ENCODE measurements at places on chromosomes 5 and 9.
A peak's percentile ranks its signal among the peaks of the same experiment; 100 is the strongest.

DNA sequence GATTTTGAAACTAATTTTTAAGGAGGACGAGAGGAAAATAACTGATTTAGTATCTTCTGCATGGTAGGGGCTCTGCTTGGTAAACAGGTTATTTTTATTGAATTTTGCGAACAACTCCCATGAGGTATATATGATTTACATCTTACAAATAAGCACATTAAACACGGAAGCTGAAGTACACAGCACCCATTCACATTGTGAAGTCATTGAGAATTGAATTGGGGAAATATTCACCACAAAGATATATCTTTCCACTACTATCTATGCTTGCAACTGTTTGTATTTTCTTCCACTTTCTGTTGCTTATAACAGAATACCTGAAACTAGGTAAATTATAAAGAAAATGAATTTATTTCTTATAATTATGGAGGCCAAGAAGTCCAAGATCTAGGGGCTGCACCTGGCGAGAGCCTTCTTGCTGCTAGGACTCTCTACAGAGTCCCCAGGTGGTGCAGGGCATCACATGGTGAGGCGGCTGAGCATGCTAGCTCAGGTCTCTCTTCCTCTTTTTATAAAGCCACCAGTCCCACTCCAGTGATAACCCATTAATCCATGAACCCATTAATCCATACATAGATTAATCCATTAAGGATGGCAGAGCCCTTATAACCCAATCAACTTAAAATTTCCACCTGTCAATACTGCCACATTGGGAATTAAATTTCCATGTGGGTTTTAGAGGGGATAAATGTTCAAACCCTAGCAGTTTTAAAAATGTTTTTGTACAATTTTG lies 79.0 kb upstream of the ZNF608 start:
- DNase-seq: no peak

DNA sequence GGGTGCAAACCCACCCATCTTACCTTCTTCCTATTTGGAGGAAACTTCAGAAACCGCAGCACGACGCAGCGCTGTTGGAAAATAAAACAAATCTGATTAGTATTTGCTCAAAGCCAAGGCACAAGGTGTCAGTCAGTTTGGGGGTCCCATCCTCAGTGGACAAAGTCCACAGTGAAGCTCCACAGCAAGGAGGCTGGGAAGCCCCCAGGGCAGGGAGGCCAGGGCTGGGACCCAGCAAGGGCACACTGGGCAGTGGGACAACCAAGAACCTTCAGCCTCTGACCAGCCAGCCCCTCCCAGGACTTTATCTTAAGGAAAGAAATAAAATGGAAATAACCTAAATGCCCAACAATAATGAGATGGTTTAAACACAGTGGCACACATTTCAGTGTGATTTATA lies 11.3 kb downstream of the IPPK start:
- no peak for DNase-seq

DNA sequence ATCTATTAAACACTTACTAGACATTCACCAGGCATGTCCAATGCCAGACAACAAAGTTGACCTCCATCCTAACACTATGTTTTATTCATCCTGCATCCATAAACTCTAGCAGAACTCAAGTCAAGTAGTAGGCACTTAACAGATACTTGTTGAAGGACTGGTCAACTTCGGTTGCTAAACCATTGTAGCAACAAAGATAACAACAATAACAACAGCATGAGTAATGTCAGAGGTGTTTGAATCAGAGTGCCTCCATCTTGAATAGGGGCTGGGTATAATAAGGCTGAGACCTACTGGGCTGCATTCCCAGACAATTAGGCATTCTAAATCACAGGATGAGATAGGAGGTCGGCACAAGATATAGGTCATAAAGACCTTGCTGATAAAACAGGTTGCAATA lies 180.5 kb upstream of the ZNF462 start:
- no peak for DNase-seq

- DNase-seq: no peak
Observed at GRCh38 chr9:131258698-131259431, 17.4 kb downstream of the FAM78A start.

DNA sequence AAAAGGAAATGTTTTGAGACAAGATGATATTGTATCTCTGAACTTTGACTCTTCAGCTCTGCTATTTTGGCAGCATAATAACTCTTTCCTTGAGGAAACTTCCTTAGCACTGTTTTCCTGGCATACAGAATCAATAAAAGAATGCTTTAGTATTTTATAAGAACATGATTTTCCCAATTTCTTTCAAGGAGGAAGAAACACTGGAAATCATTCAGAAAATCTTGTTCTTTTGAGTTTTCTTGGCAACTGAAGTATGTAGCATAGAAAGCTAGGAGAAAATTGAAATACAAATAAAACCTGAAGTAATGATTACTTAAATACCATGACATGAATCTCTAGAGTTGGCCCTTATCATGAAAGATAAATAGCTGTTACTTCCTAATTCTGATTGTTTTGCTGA lies 461.4 kb upstream of the ZNF608 start:
- DNase-seq: no peak

DNA sequence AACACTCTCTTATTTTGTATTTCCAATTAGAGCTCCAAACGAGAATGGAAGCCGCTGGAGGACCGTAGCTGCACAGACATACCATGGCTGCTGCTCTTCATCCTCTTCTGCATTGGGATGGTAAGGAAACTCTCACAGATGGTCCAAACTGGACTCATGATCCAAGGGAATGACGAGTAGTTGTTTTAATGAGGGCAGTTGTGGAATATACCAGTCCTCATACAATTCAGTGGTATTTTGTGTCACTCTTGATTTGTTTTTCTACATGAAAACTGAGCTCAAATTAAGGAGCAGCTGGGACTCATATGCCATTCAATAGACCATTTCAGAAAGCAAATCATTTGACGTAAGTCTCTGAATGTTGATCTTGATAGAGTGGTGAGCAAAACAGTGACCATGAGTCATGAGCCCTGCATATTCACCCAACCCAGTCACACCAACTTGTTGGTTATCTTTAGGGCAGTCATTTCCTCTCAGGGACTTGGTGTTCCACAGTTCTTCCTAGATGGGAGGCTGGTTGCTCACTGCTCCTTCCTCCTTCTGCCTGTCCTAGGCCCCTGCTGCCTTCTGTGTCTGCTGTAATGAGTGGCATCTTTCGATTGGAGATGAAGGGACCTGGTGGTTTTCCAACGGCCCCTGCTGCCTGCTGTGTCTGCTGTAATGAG lies 54.9 kb downstream of the SLC44A1 start:
- DNase-seq: no peak

GRCh38 chr9:133536536-133536935 lies 2.0 kb downstream of the ADAMTSL2 start:
- no peak for DNase-seq

GRCh38 chr5:56535347-56535746 lies 280.0 kb upstream of the MAP3K1 start:
- DNase-seq: no peak

DNA sequence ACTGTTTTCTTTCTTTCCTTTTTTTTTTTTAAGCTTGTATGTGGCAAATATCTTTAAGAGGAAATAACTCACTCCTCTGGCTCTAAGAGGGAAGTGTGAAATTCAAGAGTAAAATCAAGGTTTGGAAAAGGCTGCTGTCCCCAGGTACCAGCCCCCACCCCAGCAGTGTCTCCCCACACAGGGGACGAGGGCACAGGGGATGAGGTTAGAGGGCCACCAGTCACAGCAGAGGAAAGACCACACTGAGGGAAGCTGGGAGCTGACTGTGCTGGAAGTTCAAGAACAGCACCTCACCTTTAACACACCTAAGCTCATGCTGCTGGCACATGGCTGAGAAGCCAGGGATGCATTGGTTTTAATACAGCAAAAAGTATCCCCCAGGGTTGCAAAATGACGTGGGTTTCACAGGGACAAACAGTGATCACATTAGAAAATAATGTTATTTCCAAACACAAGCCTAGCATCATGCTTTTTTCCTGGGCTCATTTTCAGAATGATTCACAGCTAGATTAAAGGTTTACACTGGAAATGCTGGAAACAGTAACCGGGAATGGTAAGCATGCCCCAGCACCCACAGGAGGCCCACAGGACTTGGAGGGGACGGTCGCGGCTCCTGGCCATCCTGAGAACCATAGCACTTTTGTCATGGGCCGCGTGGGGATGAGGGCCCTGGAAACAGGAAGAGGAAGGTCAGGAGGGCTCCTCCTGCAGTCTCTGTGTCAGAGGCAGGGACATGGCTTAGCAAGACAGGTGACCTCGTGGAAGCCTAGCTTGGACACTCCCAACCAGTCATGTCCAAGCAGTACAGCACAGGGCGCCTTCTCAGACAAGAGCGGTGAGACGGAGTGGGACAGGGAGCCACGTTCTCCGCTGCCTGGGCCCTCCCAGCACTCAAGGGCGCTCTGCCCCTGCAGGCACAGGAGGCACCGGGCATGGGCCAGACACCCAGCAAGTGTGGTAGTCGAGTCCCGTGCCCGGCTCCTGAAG lies 6.9 kb downstream of the LPCAT1 start:
- no peak for DNase-seq

- DNase-seq: peak; percentile 1
Observed at GRCh38 chr5:95283761-95284571, 928 bp downstream of the MCTP1 start.

DNA sequence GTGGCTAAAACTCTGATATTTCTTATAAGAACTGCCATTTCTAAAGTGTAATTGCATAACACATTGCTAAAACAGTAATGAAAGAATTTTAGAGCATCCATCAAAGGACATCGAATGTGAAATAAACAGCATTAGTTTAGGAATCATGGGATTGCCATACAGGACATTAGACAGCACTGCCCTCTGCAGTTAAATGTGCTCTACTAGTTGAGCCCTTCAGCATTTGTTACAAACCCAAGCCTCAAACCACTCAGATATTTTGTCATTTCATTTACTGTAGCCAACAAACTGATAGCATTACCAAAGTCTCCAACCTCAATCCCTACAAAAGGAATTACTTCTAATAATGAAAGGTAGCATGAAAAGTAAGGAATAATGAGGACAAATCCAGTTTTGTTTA lies 116.8 kb upstream of the COX7C start:
- DNase-seq: no peak

DNA sequence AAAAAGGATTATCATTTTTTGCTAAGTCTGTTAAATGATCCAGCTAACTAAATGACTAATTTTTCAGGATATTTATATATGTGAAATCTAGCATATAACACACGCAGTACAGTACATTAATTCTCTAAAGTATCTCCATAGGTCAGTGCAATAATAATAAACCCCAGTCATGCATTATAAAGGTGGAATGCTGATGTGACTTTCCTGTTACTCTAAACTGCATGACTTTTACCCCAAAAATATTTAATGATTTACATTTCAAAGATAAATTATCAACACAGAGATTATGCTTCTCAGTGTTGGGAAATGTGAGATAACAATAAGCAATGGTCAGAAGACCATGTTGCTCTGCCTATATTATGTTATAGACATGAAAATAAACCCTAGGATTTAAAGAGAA lies 34.1 kb upstream of the PAM start:
- no peak for DNase-seq

GRCh38 chr9:124664143-124664542 lies 107.0 kb downstream of the NR6A1 start:
- DNase-seq: no peak

GRCh38 chr9:109035684-109036423 lies 22.6 kb upstream of the CTNNAL1 start:
- no peak for DNase-seq

All from activated T-helper 1 cell treated with anti-CD3 and anti-CD28 coated beads, Interleukin-12 subunit alpha, Interleukin-12 subunit beta, Interleukin-2, Interleukin-4 antibody, amounts not matched to agents 30 ng/mL and 10 ng/mL and 1 ng/mL, durations not matched to agents 14 hours and 24 hours and 36 hours (primary cell).